PC-3 (cell line): ENCODE measurements at places on chromosomes 2 and 18.

DNA sequence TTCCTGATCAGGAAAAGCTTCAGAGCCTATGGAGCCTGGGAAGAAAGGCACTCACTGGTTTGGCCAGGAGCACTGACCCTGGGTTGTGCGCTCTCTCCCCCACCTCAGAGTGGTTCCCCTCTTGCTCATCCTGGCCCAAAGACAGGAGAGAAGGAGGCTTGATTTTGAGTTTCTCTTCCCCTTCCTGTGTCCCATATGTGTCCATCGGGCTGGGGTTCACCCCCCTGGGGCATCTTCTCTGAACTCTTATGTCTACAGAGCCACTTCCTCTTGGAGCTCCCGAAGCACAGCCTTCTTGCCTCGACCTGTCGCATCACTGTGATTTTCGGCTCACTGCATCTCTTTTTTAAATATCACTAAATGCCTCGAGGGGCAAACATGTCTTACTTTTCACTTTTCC lies 692.3 kb downstream of the RNF144A start:
- DNase-seq: no peak

DNA sequence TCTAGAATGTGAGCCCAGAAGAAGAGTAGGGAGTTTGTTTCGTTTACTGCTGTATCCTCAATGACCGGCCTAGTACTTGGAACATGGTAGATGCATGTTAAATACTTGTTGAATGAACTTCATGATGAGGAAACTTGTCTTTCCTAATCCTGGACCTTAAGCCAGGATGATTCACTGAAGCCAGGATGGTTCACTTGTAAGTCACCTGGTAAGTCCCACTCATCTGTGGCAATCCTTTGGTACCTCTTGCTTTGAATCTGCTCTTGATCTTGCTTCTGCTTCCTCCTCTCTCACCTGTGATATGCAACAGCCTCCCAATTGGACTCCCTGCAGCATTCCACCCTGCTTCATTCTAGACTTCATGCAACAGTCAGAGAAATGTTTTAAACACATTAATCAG lies 43.6 kb downstream of the QPCT start:
- peak; percentile 76 for DNase-seq

- no peak for DNase-seq
Measured at GRCh38 chr2:101521487-101521886, 46.6 kb upstream of the RFX8 start.

DNA sequence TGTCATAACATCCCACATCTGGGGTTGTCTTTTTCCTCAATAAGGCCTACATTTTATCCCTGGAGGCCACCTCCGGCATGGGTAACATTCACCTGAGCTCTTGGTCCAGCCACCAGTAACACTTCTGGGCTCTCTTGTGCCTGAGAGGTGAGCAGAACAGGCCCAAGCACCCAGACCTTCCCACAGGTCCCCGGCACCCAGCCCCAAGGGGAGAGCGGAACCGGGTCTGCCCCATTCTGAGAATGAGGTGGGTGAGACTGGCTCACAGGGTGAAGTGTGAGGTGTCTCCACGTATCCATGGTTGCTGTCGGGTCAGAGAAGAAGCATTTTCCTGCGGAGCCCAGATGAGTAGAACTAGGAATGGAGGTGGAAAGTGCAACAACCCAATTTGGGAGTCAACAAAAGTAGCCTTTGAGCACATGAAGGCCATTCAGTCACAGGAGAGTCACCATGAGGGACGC lies 496.7 kb upstream of the MYT1L start:
- DNase-seq: no peak

- peak; percentile 69 for DNase-seq
Measured at GRCh38 chr18:65091744-65092329, 659.0 kb upstream of the CDH7 start.

DNA sequence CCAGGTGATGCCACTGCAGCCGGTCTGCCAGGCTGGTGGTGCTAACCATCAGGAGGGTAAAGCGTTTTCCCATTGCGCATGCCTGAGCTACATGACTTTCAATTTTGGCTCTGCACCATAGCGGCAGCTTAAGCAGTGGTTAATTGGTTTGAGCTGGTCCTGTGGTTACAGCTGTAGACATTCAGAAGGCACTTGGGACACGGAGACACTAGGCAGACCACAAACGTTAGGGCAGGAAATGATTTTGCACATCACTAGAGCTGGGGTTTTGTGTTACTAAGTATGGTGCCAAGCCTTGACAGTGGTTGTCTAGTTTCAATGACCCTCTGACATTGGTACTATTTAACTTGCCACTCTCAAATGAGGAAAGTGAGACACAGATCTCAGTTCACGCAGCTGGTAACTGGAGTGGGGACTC lies 28.9 kb upstream of the CNOT11 start:
- DNase-seq: no peak

- peak; percentile 24 for DNase-seq
Measured at GRCh38 chr2:192960945-192961344, 766.2 kb upstream of the TMEFF2 start.

- DNase-seq: no peak
Measured at GRCh38 chr18:60174832-60175231, 197.7 kb downstream of the MC4R start.

DNA sequence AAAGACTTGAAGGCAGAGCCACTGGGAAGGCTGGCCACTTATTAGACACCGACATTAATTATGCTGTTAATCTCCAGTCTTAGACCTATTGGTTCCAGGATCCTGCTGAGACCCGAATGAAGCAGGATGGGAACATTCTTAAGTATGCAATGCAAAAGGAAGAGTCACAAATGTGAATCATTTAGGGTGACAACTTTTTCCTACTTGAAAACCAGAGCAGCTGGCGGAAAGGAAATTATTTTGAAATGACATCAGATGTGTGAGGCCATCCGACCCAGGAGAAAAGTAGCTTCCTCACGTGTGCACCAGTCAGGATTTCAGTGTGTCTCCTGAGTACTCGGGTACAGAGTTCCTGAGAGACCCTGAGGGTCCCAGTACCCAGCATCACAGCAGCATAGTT lies 222.9 kb upstream of the NCKAP5 start:
- DNase-seq: no peak

GRCh38 chr18:2351126-2351850 lies 220.0 kb downstream of the METTL4 start:
- no peak for DNase-seq

DNA sequence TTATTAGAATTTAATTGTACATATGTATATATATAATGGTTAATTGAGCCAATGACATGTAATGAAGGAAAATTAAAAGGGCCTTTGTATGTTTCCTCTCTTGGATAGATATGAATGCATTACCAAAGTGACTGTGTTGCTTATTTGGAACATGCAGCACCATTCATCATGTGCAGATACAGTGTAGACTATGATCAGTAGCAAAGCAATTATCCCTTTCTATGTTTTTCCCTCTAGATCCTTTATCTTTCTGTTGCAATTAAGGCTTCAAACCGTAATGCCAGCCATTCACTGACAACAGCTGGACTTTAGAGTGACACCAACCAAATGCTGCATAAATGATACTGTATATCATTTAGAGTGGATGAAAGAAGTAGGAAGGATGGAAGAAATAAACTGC lies 565.2 kb downstream of the NRXN1 start:
- no peak for DNase-seq

DNA sequence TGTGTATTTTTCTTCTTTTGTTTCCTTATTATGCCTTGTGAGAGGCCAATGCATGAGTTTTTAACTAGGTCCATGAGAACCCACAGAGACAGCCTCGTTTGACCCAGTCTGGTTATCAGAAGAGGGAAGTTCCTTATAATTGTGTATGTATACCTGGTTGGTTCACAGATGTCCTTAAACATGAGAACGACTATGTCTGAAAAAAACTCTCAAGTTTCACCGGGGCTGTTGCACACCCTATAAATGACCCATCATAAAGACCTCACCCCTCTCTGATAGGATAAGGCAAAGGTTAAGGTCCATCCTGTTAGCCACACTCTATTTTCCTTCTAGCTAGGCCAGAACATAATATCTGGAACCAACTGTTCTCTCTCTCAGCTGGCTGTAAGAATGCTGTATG lies 42.7 kb upstream of the MSH2 start:
- no peak for DNase-seq

GRCh38 chr18:72107647-72108383 lies 436.3 kb downstream of the CBLN2 start:
- peak; percentile 64 for DNase-seq

- no peak for DNase-seq
Measured at GRCh38 chr2:34703292-34703691, 1104.2 kb upstream of the FAM98A start.

GRCh38 chr2:33011941-33012340 lies 65.2 kb downstream of the LTBP1 start:
- DNase-seq: peak; percentile 71

- no peak for DNase-seq
Measured at GRCh38 chr18:31636387-31636786, 44.7 kb downstream of the TTR start.

- no peak for DNase-seq
Measured at GRCh38 chr2:230268606-230269243, 43.2 kb downstream of the SP140 start.

DNA sequence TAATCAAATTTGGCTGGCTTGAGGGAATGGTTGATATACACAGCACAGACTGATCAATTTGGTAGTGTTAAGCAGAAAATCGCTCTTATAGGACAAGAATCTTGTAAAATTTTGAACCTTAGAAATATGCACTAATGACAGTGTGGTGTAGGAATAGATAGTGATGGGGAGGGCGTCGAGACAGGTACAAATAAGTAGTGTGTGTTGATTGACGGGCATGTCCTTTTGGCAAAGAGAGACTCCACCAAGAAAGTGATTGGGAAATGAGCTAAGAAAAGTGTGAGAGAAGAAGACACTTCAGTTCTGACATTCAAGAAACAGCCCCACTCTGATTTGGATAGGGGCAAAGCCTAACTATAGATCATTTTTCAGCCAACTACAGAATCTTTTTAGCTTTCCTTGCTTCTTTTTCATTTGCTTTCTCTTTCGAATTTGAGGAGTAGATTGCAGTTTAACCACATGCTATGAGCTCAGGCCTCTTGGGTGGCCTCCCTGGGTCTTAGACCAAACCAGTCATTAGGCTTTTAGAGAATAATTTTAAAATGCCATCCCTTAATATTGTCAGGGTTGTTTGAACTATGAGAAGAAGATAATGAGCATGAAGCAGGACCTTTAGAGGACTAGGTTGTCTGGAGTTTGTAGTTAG lies 127.1 kb downstream of the CERS6 start:
- DNase-seq: no peak

DNA sequence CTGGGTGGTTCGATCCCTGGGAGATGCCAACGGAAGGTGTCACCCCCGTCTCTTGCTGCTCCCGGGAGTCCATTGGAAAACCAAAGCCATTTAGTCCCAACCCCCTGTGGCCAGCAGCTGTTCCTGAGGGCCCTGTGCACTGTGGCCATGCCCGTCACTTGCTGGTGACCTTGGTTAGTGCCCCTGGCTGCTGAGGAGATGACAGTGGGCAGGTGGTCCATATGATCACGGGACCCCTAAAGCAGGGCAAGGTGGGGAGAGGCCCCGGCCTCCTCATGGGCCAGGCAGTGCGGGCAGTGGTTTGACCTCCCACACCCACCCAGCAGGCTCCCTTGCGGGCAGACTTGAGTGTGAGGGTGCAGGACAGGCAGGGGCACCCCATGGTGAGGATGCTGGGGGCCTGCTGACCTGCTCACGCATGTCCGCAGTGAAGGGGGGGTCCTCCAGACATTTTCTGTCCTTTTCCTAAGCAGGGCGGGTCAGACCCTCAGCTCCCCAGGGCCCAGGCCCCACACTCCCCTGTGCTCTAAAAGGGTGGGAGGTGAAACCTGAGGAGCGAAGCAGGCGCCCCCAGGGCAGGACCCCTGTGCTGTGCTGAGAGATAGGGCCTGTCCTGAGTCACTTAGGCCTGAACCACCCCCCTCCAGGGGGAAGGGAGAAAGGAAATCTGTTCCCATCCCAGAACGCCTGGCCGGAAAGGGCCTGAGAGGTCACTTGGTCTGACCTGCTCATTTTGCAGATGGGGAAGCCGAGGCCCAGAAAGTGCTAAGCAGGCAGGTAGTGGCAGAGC lies 6.8 kb downstream of the ITM2C start:
- DNase-seq: no peak

DNA sequence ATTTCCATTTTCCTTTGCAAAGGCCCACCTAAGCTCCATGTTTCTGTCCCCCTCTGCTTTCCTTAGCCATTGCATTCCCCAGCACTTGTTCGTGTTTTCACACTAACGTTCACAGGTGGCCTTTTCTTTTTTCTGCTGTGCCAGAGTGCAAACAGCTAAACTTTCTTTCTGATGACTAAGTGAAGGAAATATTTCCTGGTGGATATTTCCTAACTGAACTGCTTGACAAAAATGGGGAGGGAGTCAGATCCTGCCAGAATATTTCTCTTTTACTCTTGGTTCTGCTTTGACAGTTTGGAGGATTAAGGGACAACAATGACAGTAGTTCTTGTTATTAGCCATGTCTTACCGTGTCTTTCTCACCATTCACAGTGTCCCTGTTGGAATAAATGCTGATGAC lies 344.0 kb downstream of the ARHGAP15 start:
- DNase-seq: peak; percentile 74

GRCh38 chr2:20594957-20595356 lies 55.9 kb downstream of the HS1BP3 start:
- DNase-seq: no peak

GRCh38 chr2:19617257-19617848 lies 258.9 kb upstream of the OSR1 start:
- peak; percentile 25 for DNase-seq

DNA sequence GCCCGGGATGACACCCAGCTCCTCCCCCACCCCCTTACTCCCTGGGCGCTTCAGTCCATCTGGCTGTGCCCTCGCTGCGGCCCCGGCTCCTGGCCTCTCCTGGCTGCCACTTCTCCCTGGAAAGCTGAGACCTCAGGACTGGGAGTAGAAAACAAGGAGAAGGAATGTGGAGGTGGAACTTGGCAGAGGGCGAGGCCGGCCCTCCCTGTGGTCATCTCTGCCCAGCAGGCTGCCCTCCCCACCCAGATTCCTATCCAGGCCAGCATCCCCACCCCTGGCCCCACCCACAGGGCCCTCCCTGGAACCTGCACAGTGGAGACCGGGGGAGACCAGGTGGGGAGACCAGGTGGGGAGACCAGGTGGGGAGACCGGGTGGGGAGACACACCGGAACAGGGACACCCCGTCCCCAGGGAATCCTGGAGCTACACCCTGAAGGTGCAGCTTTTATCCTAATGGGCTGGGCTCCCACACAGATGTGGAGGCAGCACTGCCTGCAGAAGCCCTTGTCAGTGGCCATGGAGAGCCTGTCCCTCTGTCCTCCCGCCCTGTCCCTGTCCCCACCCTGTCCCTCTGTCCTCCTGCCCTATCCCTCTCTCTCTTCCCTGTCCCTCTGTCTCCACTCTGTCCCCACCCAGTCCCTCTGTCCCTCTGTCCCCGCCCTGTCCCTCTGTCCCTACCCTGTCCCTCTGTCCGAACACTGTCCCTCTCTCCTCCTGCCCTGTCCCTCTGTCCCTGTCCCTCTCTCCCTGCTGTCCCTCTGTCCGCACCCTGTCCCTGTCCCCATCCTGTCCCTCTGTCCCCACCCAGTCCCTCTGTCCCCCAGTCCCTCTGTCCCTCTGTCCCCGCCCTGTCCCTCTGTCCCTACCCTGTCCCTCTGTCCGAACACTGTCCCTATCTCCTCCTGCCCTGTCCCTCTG lies 157.1 kb downstream of the PXDN start:
- peak; percentile 58 for DNase-seq

DNA sequence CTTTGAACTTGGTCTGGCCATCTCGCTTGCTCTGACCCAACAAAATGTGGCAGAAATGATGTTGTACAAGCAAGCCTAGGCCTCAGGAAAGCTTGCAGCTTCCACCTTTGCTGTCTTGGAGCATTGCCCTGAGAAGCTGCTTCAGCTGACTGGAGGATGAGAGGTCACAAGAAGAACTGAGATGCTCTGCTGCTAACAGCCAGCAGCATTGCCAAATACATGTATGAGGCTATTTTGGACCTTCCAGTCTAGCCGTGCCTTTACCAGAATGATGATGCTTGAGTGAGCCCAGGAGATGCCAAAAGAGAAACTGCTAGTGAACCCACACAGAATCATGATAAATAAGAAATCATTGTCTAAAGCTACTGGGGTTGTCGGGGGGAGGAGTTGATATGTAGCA lies 13.2 kb upstream of the ITGAV start:
- no peak for DNase-seq
